Activated CD4-positive, alpha-beta T cell treated with anti-CD3 and anti-CD28 coated beads, Interleukin-2, Interleukin-4, amounts not matched to agents 100 ng/mL and 50 ng/mL, durations not matched to agents 16 hours and 8 hours (primary cell): ENCODE measurements at places on chromosomes 12 and 14.

- DNase-seq: no peak
These were observed 465.0 kb upstream of the ATP2B1 start for GRCh38 chr12:90173499-90174197.

- no peak for DNase-seq
These were observed 3.3 kb upstream of the HAL start for GRCh38 chr12:95999484-95999883.

DNA sequence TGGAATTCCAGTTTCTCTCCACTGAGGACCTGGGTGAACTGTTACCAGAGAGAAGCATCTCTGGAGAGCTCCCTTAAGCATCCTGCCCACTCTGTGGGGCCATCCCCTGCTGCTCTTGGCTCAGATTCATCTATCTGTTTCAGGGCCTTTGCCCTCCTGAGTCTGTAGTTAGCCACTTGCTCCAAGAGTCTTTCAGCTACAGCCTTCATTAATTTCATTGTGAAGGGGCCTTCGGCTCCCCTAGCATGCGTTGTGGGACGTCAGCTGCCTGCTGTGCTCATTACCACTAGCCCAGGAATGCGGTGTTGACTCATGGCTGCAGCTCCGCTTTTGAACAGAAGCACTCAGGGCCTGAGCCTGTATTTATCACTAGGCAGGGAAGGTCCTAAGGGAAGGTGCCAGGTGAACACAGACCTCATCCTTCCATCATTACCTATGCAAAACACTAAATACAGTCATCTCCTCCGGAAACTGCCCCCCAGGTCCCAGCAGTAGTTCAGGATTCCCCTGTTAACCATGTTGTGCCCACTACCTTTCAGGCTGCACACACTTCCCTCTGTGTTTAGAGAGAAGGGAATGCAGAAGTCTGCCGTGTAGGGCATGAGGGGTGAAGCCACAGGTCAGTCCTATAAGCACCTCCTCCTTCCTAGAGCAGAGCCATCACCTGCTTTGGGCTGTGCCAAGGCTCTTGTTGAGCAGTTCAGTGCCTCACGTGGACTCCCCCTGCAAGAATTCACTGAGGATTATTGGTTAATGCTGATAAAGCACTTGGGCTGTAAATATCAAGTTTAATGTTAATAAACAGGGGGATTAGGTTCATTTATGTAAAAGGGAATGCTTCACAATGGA lies 191.4 kb downstream of the CACNA1C start:
- no peak for DNase-seq

GRCh38 chr12:2234646-2235350 lies 182.0 kb downstream of the CACNA1C start:
- DNase-seq: no peak

- no peak for DNase-seq
These were observed 2.1 kb downstream of the MAP1LC3B2 start for GRCh38 chr12:116561181-116561821.

DNA sequence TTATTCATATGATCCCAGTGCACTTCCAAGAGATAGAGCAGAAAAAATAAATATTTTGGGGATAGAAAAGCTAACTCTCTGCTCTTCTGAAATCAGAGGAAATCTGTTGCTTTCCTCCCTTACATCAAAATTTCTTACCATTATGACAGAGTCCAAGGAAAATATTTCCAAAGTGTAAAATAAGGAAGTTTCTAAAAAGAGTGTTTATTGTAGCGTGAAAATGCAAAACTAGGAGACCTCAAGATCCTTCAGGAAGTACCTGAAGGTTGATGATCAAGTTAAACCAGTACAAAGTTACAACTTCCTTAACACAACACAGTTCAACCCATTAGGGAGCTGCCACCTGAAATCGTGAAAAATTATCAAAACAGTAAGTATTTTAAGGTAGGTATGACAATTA lies at the start of gene OR6C2:
TSS of gene OR6C2 (plus strand) at position 301 of the 400 bp plus-strand sequence. CDS start 8,138 bp downstream, outside the sequence.
- DNase-seq: no peak

- no peak for DNase-seq
These were observed 58.3 kb downstream of the CALM1 start for GRCh38 chr14:90455100-90455571.

- DNase-seq: no peak
These were observed 136.6 kb upstream of the SLC38A2 start for GRCh38 chr12:46509135-46509534.

DNA sequence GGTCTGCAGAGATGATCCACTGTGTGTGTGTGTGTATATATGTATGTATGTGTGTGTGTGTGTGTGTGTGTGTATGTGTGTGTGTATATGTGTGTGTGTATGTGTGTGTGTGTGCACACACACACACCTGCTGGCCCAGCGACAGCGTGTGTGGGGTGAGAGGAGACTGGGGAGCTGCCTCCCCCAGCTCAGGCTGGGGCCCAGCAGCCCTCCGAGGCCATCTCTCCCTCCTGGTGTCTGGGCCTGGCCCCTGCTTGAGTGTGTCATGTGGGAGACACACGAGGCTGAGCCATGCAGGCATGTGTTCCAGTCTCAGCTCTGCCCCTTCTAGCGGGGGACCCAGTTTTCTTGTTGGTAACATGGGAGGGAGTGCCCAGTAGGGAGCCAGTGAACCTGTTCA lies 10.0 kb upstream of the TNFAIP2 start:
- no peak for DNase-seq

DNA sequence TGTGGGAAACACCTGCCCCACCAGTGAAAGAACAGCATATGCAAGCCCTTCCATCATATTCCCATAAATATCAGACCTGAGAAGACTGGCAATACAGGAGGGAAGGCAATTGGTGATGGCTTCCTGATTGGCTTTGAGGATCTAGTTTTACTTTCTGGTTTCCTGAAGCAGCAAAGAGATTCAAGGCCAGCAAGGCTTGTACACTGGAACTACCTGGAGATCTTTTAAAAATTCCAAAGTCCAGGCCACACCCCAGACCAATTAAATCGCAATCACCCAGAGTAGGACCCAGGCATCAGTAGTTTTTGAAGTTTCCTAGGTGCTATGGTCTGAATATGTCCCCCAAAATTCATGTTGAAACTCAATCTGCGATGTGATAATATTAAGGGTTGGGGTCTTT lies 2.9 kb upstream of the TEP1 start:
- no peak for DNase-seq

GRCh38 chr14:24258548-24259265 lies 4.3 kb downstream of the TGM1 start:
- DNase-seq: no peak
